GDM1 (cell line): ENCODE measurements at places on chromosomes 7 and 10.
A peak's percentile ranks its signal among the peaks of the same experiment; 100 is the strongest.

GRCh38 chr7:101333912-101334311 is 12.3 kb upstream of the IFT22 start:
- DNase-seq = peak; percentile 2

DNA sequence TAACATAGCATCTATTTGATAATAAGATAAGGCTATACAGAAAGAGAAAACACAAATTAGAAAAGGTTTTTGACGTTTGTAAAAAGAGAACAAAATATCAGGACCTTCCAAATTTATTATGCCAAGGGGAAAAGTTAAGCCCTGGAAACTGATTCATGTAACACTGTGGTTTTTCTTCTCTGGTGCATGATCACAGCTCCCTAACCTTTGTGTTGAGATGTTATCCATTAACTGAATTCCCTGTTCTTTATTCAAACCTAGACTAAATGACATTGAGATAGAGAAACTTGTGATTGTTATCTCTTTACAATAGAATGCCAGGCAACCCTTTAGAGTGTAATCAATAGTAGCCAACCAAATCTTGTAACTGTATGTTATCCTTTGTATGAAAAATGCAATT is 141.5 kb upstream of the NRG3 start:
- no peak for DNase-seq

GRCh38 chr10:122293156-122293960 is 22.3 kb downstream of the BTBD16 start:
- no peak for DNase-seq

- no peak for DNase-seq
These were observed 2.7 kb downstream of the ITGB1 start for GRCh38 chr10:32955299-32955772.

DNA sequence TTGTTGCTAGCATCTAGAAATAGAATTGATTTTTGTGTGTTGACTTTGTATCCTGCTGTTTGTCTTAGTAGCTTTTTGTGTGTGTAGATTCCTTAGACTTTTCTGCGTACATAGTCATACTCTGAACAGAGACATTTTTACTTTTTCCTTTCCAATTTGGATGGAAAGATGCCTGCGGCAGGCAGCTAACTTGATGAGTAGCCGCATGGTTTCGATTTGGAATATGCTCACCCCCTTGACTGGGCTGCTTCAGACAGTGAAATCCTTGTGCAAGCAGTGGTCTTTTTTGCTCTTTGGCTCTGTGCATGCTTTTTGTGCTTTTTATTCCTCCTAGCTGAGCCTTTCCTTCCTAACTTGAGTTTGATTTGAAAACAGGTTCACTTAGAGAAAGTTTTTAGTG is 71.8 kb downstream of the HHEX start:
- no peak for DNase-seq

GRCh38 chr7:85275204-85275603 is 88.3 kb upstream of the SEMA3D start:
- DNase-seq = no peak

- DNase-seq = no peak
These were observed 233.4 kb upstream of the FZD1 start for GRCh38 chr7:91030680-91031380.

GRCh38 chr10:56135828-56136227 is 225.2 kb downstream of the ZWINT start:
- no peak for DNase-seq

GRCh38 chr7:48182718-48183369 is 11.6 kb downstream of the ABCA13 start:
- DNase-seq = no peak

- no peak for DNase-seq
These were observed 231.1 kb upstream of the ZNF32 start for GRCh38 chr10:43879742-43880141.

GRCh38 chr7:741191-741671 is 14.2 kb upstream of the PRKAR1B start:
- DNase-seq = no peak

DNA sequence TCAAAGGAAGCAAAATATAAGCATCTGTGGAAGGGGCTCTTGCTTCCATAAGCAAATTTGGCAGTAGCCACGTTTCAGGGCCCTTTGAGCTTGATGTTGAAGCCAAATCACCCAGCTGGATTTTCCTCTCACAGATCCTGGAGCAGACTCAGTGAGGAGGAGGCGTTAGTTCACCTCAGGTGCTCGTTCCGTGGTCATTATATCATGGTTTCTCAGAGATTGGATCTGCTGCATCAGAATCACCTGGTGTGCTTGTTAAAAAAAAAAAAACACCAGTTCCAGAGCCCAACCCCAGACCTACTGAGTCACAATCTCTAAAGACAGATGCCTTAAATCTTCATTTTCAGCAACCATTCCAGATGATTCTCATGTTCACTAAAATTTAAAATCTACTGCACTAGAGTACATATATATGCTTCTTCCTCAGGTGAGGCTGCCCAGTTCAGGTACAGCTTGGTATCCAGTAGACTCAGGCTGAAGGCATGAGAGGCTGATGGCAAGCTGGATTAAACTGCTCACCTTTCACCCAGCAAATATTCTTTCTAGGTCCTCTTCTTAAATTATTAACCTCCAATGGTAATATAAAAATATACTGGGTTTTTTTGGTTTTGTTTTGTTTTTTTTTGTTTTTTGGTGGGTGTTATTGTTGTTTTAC is 24.9 kb downstream of the TFAM start:
- DNase-seq = no peak

DNA sequence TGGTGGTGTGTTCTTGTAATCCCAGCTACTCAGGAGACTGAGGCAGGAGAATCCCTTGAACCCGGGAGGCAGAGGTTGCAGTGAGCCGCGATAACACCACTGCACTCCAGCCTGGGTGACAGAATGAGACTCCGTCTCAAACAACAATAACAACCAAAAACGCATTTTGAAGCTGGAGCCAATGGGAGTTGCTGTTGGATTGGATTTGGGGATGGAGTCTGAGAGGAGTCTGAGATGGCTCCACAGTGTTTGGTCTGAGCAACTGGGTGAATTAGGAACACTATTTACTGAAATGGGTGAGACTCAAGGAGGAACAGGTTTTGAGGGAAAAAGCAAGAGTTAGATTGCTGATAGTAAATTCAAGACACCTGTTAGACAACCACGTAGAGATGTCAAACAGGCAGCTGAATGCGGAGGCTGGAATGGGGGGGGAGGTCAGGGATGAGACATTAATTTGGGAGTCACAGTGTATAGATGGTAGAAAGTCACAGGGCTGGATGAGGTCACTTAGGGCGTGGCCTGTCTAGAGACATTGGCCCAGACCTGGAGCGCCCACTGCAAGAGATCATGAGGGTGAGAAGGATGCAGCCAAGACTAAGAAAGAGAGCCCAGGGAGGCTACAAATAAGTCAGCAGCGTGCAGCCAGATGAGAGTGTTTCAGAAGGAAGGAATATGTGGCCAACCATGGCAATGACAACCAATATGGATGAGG is 56.4 kb downstream of the CYCS start:
- no peak for DNase-seq

GRCh38 chr7:19648791-19649190 is 60.0 kb downstream of the POLR1F start:
- DNase-seq = no peak

GRCh38 chr7:135979471-135980011 is 2.4 kb upstream of the MTPN start:
- DNase-seq = no peak

GRCh38 chr10:63716016-63716580 is 194.9 kb downstream of the REEP3 start:
- DNase-seq = no peak
